ENCODE measurements at places on chromosomes 2 and 18. TPM values are rescaled to one million over a fixed set of nuclear protein-coding genes. Genes with fewer than 3 reads are reported as not detected.

The HMSD gene
- not detected for total RNA-seq

The TMEM178A gene
- 2.4 TPM for total RNA-seq

The PGAP1 gene
- 14.0 TPM for total RNA-seq

The ACTR1B gene
- total RNA-seq, result 75.2 TPM

The IL18R1 gene
- 1.1 TPM for total RNA-seq

The CCDC68 gene
- 5.5 TPM for total RNA-seq

The UGT1A4 gene
- not detected for total RNA-seq

GRCh38 chr2:203909261-203909967 lies 27.1 kb upstream of the ICOS start:
- no peak overlapping the region for H3K4me3 ChIP-seq
- H3K36me3 ChIP-seq, result no peaks in the 10 kb centered on the region
- H3K27ac ChIP-seq, result peak overlapping the region; percentile 27
- H3K4me1 ChIP-seq, result no peaks in the 10 kb centered on the region
- DNase-seq, result no peak

- H3K4me3 ChIP-seq, result no peak overlapping the region
- H3K4me1 ChIP-seq, result no peaks in the 10 kb centered on the region
- H3K27me3 ChIP-seq, result no peaks in the 10 kb centered on the region
- H3K27ac ChIP-seq, result no peak overlapping the region
- no peak for DNase-seq
These were observed 85.0 kb downstream of the MARCHF4 start for GRCh38 chr2:216287251-216287650.

GRCh38 chr2:155223781-155224406 lies 525.4 kb downstream of the KCNJ3 start:
- H3K27me3 ChIP-seq, result no peaks in the 10 kb centered on the region
- no peaks in the 10 kb centered on the region for H3K36me3 ChIP-seq
- no peaks in the 10 kb centered on the region for H3K4me1 ChIP-seq
- H3K27ac ChIP-seq, result no peak overlapping the region
- no peak overlapping the region for H3K4me3 ChIP-seq

GRCh38 chr2:65402780-65403528 lies 29.4 kb downstream of the SPRED2 start:
- H3K27me3 ChIP-seq, result no peaks in the 10 kb centered on the region
- H3K36me3 ChIP-seq, result no peaks in the 10 kb centered on the region
- DNase-seq, result no peak
- no peak overlapping the region for H3K4me3 ChIP-seq

DNA sequence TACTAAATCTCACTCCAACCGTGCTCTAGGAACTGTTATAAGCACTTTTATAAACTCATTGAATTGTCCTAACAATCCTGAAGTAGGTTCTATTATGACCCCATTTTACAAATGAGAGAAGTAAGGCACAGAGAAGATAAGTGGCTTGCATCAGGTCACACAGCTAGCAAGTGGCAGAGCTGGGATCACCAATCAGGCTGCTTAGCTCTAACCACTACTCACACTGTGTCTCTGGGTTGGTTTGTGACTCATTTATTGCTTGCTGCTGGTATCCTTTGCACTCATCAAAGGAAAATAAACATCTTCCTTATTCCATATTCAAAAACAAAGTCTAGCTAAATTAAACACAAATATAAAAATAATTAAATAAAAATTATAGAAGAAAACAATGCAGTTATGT lies 42.5 kb upstream of the IL1R2 start:
- H3K4me3 ChIP-seq, result no peak overlapping the region
- DNase-seq, result no peak
- H3K36me3 ChIP-seq, result no peaks in the 10 kb centered on the region

GRCh38 chr18:44909191-44909719 lies 228.6 kb downstream of the SETBP1 start:
- no peak overlapping the region for H3K27ac ChIP-seq
- no peaks in the 10 kb centered on the region for H3K27me3 ChIP-seq
- H3K4me3 ChIP-seq, result no peak overlapping the region
- no peaks in the 10 kb centered on the region for H3K36me3 ChIP-seq

DNA sequence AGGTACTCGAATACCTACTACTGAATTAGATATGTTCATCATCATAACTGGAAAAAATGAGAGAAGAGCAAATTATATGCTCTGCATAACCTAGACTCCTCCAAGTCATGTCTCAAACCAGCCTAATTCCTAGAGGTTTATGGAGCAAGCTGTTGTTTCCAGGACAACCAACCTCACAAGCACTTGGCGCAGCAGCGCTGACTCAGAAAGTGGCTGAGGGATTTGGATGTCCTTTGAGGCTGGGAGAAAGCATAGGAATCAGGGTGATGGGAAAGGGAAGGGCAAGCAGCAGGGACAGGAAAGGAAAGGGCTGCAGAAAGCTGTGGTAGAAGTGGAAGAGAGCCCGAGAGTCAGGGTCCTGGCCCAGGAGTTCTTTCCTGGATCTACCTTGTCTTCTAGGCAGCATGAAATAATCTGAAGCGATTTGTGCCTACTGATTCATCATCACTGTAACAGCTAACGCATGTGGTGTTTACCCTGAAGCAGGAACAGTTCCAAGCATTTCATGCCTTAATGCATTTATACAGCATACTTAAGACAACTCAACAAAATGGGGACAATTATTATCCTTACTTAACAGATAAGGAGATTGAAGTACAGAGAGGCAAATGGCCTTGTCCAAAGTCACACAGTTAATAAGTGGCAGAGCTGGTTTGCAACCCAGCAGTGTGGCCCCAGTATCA lies 3.7 kb downstream of the PLEK start:
- H3K27me3 ChIP-seq, result no peaks in the 10 kb centered on the region
- peak overlapping the region; percentile 41 for H3K27ac ChIP-seq
- DNase-seq, result no peak
- H3K36me3 ChIP-seq, result no peaks in the 10 kb centered on the region
- H3K4me1 ChIP-seq, result peaks cover 16% of the 10 kb centered on the region

- H3K4me3 ChIP-seq, result no peak overlapping the region
- DNase-seq, result no peak
- no peaks in the 10 kb centered on the region for H3K36me3 ChIP-seq
- H3K4me1 ChIP-seq, result no peaks in the 10 kb centered on the region
- H3K27ac ChIP-seq, result no peak overlapping the region
These were observed 483.8 kb upstream of the REG3G start for GRCh38 chr2:78541451-78542267.

GRCh38 chr2:232981767-232982360 lies 31.2 kb downstream of the NGEF start:
- H3K4me1 ChIP-seq, result no peaks in the 10 kb centered on the region
- no peak overlapping the region for H3K27ac ChIP-seq
- no peak for DNase-seq
- no peaks in the 10 kb centered on the region for H3K36me3 ChIP-seq

GRCh38 chr2:178895171-178895570 lies 87.9 kb upstream of the TTN start:
- no peak overlapping the region for H3K27ac ChIP-seq
- H3K4me3 ChIP-seq, result no peak overlapping the region
- no peaks in the 10 kb centered on the region for H3K36me3 ChIP-seq

DNA sequence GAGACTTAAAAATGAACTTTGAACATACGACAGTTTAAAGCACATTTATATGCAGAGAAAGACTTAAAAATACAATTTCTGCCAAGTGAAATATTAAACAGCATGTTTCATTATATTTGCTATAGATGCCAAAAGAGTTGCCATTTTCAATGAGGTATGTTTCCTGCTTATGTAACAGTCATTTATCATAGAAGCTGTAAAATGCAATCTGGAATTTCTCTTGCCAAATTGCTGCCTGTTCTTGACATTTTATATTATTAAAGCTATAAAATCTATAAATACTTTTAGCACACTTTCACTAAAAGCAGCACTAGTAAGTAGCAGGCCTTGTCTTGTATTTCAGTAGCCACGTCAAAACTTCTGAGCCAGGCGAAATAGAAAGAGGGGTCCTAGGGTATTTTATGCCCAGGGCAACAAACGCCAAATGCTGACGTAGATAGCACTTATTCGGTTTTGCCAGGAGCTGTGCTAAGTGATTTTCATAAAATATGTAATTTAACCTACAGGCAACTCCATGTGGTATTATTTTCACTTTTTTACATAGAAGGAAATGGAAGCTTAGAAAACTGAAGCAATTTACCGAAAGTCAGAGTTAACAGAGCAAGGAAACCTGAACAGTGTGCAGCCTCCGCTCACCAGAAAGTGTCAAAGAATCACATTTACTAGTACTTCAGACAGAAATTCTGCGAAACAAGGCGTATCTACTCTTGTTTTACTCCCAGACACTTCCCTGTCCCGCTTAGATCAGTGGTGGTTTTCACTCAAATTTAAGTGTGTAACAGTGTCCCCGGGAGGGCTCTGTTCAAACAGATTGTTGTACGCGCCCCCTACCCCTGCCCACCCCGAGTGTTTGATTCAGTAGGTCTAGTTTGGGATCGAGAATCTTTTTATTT lies 1.2 kb upstream of the CYP20A1 start:
- DNase-seq, result no peak
- peak overlapping the region; percentile 92 for H3K27ac ChIP-seq
- no peaks in the 10 kb centered on the region for H3K4me1 ChIP-seq
- H3K27me3 ChIP-seq, result no peaks in the 10 kb centered on the region
- H3K36me3 ChIP-seq, result no peaks in the 10 kb centered on the region
- H3K4me3 ChIP-seq, result peak overlapping the region; percentile 65

DNA sequence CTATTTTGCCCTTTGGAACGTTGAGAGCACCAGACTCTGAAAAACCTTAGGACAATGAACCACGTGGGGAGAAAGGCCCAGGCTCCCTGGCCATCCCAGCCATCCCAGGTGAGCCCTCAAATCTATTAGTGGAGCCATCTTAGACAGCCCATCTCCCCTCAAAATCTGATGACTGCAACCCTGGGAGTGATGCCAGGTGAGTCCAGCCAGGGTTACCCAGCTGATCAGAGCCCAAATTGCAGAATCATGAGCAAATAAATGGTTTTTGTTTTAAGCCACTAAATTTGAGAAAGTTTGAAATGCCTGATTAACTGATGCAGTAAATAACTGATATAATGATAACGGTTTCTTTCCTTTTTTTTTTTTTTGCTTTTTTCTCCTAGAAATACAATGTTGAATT lies 242.4 kb downstream of the GCA start:
- H3K4me3 ChIP-seq, result no peak overlapping the region
- DNase-seq, result no peak
- no peaks in the 10 kb centered on the region for H3K36me3 ChIP-seq
- H3K27ac ChIP-seq, result no peak overlapping the region
- H3K4me1 ChIP-seq, result no peaks in the 10 kb centered on the region

DNA sequence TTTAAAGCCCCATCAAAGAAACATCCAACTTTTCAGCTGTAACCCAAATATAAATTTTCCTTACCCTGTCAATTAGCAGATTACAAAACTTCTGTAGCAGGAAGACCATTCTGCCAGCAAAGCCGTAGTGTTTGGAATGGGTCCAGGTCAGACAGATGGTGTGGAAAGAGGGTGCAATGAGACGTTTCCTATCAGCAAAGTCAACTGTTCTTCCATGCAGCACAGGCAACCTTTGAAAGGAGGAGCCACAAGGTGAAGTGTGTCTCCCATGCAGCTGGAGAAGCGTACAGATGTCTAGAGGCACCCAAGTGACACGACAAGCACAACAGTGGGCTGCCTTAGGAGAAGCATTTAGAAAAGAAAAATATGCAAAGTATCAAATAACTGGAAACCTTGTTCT lies 83.7 kb downstream of the SP3 start:
- DNase-seq, result no peak
- H3K4me1 ChIP-seq, result no peaks in the 10 kb centered on the region
- no peak overlapping the region for H3K4me3 ChIP-seq
- H3K27ac ChIP-seq, result no peak overlapping the region
- no peaks in the 10 kb centered on the region for H3K36me3 ChIP-seq

- DNase-seq, result peak; percentile 97
- H3K27ac ChIP-seq, result peak overlapping the region; percentile 98
- no peaks in the 10 kb centered on the region for H3K27me3 ChIP-seq
These were observed 21.2 kb downstream of the TEX44 start for GRCh38 chr2:231613663-231614558.

GRCh38 chr2:222930862-222931261 lies 70.0 kb downstream of the ACSL3 start:
- no peak overlapping the region for H3K4me3 ChIP-seq
- H3K4me1 ChIP-seq, result no peaks in the 10 kb centered on the region
- H3K27ac ChIP-seq, result no peak overlapping the region
- peaks cover 17% of the 10 kb centered on the region for H3K36me3 ChIP-seq
- no peak for DNase-seq

DNA sequence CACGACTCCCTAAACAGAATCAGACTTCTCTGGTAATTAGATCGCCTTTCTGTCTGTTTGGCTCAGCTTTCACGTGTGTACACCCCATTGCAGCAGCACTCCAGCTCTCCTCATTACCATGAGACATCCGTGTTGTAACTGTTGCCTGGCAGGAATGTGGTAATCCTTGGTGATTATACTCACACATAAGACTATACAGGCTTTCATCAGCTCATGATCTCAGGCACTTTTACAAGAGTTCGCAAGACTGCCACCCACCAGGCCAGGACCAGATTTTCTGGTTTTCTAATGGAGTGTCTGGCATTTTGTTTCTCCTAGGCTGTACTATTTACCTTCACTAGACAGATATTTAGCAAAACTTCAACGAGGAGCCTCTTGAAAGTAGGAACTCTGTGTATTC lies 50.2 kb downstream of the ACVR1 start:
- no peak for DNase-seq
- no peaks in the 10 kb centered on the region for H3K36me3 ChIP-seq
- H3K4me1 ChIP-seq, result no peaks in the 10 kb centered on the region
- no peak overlapping the region for H3K4me3 ChIP-seq
- no peaks in the 10 kb centered on the region for H3K27me3 ChIP-seq

GRCh38 chr2:127052057-127052770 lies 54.7 kb downstream of the BIN1 start:
- H3K36me3 ChIP-seq, result peaks cover 29% of the 10 kb centered on the region
- DNase-seq, result peak; percentile 60
- no peak overlapping the region for H3K4me3 ChIP-seq

- H3K36me3 ChIP-seq, result no peaks in the 10 kb centered on the region
- no peaks in the 10 kb centered on the region for H3K27me3 ChIP-seq
- no peaks in the 10 kb centered on the region for H3K4me1 ChIP-seq
- no peak for DNase-seq
These were observed 1.2 kb upstream of the SKA1 start for GRCh38 chr18:50373561-50374219.

DNA sequence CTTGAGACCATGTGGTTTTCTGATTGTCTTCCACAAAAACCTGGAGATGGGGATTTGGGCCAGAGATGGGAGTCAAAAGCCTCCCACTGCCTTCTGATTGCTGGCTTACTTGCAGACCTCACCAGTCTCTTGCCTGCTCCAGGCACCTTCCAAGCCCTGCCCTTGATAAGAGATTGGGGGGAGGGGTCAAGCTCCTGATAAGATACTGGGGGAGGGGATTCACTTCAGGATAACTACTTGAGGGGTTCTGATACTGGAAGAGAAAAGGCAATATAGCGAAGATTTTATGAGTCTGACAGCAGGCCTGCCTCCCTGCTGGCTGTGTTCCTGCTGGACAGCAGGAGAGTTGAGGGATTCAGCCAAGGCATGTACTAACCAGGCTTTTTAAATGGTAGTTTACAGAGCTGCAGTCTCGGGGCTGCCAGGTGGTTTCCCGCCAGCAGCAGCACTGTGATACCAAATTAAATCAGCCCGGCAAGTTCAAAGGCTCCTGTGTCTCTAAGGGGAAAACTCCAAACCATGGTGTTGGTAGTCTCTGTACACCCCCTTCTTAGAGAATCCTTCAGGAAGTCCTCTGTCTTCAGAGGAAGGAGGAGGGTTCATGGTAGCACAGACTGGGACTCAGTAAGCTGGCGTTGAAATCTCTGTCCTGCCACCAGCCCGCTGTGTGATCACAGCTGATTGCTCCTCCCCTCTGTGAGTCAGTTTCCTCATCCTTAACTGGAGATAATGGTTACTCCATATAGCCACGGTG lies 58.3 kb downstream of the FBXO36 start:
- no peaks in the 10 kb centered on the region for H3K27me3 ChIP-seq
- H3K4me1 ChIP-seq, result peaks cover 21% of the 10 kb centered on the region
- H3K27ac ChIP-seq, result peak overlapping the region; percentile 61
- H3K36me3 ChIP-seq, result no peaks in the 10 kb centered on the region
